ENCODE measurements at places on chromosomes 7 and 10.

DNA sequence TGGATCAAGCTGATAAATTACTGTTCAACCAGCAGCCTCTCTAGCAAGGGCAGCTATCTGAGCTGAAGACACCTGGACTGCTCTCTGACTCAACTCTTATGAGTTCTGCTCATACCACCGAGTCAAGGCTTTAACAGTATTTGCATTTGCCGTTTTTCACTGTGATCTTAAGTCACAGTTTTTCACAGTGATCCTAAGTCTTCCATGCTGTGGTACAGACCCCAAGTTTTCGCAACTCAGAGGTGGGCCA is 31.3 kb downstream of the PIP4K2A start:
- no peak for DNase-seq

DNA sequence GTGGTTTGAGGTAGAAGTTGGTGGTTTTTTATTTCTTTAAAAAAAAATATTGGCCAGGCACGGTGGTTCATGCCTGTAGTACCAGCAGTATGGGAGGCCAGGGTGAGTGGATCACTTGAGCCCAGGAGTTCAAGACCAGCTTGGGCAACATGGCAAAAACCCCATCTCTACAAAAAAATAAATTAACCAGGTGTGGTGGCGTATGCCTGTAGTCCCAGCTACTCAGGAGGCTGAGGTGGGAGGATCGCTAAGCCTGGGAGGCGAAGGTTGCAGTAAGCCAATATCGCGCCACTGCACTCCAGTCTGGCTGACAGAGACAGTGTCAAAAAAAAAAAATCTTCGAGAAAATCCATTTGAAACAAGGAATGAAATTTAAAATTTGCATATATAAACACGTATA is 1.1 kb downstream of the IL2RA start:
- DNase-seq = no peak

- DNase-seq = no peak
Observed at GRCh38 chr7:45236666-45237065, 79.1 kb downstream of the RAMP3 start.

- no peak for DNase-seq
Observed at GRCh38 chr10:50397312-50398140, 146.2 kb upstream of the ASAH2 start.

DNA sequence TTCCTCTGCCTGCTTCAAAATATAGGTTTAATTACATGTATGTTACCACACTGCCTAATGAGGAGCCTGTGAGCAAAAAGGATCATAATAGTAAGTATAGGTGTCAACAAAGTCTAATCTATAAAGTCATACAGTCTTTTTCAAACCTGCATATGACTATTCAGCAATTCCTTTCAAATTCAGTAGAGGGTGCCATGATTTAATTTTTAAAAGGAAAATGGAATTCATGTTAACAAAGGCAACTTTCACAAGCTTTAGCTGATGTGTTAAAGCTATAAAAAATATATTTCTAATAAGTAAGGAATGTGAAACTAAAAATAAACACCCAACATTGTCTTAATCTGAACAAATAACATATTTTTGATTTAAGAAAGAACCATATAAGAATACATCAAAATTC is 52.1 kb downstream of the MPP7 start:
- DNase-seq = peak; percentile 41

DNA sequence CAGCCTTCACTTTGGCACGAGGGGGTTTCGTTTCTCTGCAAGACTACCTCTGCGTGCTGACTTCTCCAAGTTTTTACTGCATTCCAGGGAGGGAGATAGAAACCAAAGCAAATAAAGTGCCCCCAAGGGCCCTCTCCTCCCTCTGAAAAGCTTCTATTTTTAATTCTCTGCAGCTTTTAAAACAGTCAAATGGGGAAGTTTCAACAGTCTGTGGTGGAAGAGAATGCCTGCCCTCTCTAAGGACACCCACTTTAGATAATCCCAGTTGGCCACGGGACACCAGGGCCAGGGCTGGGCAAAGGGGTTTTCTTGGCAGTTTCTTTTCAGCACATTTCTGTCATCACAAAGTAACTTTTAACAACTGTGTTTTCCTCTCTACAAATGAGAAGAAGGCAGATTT is 386.7 kb upstream of the NPVF start:
- no peak for DNase-seq

- no peak for DNase-seq
Observed at GRCh38 chr7:101559586-101559985, 69.5 kb downstream of the MYL10 start.

DNA sequence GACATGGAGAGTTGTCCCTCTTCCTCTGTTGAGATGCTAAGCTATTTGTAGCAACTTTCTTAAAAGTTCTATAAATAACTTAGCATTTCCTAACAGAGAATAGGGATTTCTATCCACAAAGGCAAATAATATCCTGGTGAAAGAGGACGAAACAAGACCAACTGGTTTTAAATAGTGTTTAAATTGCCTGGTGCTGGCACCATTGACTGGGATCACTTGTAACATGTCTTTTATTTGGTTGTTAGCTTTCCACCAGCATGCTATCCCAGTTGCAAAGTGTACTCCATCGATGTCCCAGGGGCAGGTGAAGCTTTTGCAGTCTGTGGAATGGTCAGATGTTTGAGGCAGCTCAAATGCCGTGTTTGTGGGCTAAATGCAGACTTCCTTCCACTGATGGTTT is 3.7 kb downstream of the SUFU start:
- no peak for DNase-seq
